Stimulated activated CD8-positive, alpha-beta memory T cell treated with anti-CD3 and anti-CD28 coated beads, Interleukin-7, amount 100 ng/mL, for 24 hours (primary cell): ENCODE measurements at places on chromosomes 6 and 20.
A peak's percentile ranks its signal among the peaks of the same experiment; 100 is the strongest.

- DNase-seq, result peak; percentile 3
Measured at GRCh38 chr6:99151634-99152346, 197.7 kb downstream of the FAXC start.

DNA sequence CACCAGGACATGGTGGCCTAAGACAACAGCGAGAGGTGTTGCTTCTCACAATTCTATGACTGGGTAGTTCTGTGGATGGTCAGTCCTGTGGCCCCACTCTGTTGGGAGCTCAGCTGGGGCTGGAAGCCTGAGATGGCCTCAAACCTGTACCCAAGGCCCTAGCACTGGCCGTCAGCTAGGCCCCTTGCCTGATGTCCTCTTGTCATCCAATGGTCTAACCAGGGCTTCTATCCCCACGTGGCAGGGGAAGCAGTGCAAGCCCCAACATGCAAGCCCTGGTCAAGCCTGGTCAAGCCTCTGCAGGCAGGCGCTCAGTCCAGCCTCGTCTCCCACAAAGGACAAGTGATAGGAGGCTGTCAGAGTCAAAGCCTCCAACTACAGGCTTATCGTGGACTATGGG lies 196.5 kb upstream of the CST7 start:
- DNase-seq, result no peak

GRCh38 chr6:169253337-169254238 lies at the start of gene THBS2:
Gene THBS2, minus strand, starts transcription at chr6:169253846. Its CDS starts 3,062 bp downstream, at chr6:169250784.
- DNase-seq, result no peak

GRCh38 chr6:19866985-19867627 lies 29.9 kb downstream of the ID4 start:
- no peak for DNase-seq

- DNase-seq, result no peak
Measured at GRCh38 chr20:48812600-48813445, 15.0 kb downstream of the PREX1 start.

DNA sequence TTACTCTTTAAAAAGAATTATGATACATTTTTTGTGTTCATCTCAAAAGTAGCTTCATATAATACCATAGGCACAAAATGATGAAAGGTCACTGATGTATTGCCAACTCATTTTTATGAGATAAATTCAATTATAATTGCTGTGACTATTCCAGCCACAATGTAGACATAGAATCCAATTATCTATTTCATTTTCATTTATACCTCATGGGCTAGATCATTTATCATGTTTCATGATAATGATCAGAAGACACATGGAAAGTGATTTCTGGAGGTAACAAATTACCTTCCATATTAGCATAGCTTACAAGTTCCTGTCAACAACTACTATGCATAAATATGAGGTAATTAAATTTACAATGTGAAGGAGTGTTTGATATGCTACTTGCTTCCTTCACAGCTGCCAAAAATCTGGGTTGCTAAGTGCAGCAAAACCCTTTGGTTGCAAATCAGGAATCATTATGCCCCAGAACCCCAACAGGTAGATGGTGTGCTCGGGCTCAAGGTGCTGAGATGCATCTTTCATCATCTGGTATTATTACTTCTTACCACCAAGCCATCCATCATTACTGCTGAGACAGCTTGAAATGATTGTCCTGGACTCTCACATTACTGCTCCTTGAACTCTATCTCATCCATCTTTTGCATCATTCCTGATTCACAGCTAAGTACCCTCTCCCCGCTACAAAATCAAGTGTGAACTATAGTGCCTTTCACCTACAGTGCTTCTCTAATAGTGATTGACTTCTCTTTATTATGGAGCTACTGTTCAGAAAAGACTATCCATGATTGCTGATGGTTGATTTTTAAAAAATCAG lies 306.0 kb upstream of the THEMIS start:
- no peak for DNase-seq

- no peak for DNase-seq
Measured at GRCh38 chr6:138996524-138996923, 8.5 kb upstream of the REPS1 start.

DNA sequence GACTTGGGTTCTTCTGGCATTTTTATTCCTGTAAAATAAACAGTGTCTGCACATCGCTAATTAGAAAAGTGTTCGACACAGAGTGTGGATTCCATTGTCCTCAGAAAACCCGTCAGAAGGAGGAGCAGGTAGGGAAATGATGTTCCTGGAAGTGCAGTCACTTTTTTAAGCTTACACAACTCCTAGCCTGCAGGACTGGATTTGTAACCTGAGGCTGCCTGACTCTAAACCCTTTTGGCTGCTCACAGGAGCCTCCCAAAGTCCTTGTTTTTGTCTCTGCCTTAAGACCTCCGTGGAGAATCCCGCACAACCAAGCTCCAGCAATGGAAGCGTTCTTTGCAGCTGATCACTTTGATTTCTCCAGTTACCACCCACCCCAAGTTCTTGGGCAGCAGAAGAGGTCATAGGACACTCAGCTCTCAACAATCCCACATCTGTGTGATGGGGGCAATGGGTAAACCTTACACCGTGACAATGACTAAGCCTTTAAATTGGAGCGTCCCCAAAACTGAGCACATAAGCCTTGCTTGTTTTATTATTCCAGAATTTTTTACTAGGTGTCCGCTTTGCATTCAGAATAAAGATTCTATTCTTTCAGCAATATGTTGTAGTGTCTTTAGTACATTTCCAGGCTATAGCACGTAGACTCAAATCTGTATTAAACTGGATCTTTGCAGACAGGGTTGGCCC lies 227.9 kb downstream of the TBXT start:
- no peak for DNase-seq

- no peak for DNase-seq
Measured at GRCh38 chr6:14380901-14381828, 263.6 kb downstream of the CD83 start.

GRCh38 chr6:56280126-56280525 lies 32.7 kb upstream of the COL21A1 start:
- no peak for DNase-seq

GRCh38 chr6:89368999-89369398 lies 16.5 kb upstream of the UBE2J1 start:
- no peak for DNase-seq

GRCh38 chr20:57567471-57568079 lies 6.7 kb downstream of the PCK1 start:
- DNase-seq, result no peak

DNA sequence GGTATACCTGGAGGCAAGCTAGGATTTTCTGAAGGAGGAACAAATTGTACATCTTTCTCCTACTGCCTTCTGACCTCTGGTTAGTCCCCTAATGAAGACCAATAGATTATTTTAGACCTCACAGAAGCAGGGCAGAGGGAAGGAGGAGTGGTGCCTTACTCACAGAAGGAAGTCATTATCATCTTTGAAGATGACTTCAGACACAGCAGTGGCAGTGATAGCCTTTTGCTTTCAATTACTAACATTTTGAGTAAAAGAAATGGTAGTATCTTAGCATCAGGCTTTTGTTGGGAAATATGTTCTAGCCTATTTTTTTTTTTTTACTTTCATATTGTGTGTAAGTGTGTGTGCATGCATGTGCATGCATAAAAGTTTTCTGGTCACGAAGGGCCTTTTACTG lies 164.2 kb upstream of the PLN start:
- no peak for DNase-seq

GRCh38 chr20:44648068-44648467 lies 3.4 kb downstream of the ADA start:
- no peak for DNase-seq
